ENCODE measurements at places on chromosomes 5 and 9. TPM values are rescaled to one million over a fixed set of nuclear protein-coding genes. Genes with fewer than 3 reads are reported as not detected.

Gene PRKAA1
- total RNA-seq: 108 TPM

Gene OR1J2
- total RNA-seq: not detected

Gene OBP2B
- total RNA-seq: not detected

Gene TXNDC8
- not detected for total RNA-seq

Gene FRMD3
- total RNA-seq: 19.6 TPM

Gene SH2D3C
- total RNA-seq: 6.8 TPM

Gene NTNG2
- total RNA-seq: not detected

Gene SNCAIP
- 4.9 TPM for total RNA-seq

Gene GRIN3A
- under 0.01 TPM for total RNA-seq

Gene TRIM36
- not detected for total RNA-seq

Gene DRD1
- total RNA-seq: not detected

Gene PKD2L2
- not detected for total RNA-seq

Gene SLC6A3
- 0.22 TPM for total RNA-seq

Measured in subcutaneous adipose tissue (tissue), 4 donors.